ENCODE measurements at places on chromosomes 11 and 22.

DNA sequence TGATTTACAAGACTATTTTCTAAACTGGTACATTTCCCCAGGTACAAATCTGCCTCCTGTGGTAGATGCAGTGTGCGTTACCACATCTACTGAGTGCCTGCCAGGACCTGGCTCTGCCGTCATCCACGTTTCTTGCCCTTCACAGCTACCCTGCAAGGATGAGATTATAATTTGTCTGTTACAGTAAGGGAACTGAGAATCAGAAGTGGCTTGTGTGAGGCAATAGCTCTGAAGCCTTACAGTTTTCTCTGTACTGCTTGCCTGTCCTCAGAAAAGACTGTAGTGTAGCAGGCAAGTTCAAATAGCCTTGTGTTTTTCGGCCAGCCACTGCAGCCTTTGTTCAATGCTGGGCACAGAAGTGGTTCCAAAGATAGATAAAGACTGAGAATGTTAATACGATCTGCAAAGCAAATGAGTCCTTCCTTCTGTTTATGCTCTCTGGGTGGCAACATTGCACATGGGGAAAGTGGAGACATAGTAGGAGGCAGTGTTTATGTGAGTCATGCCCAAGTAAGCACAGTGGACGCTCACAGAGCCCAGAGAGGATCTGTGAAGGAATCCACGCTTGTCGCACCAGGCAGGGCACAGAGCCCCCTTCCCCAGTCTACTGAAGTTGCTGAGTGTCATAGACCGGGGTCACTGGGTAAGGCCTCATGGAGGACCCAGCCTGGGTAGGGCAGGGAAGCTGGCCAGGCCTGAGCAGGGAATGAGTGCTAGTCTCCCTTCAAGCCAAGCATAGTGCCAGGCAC, 49.1 kb downstream of the MICAL2 start:
- no peak for DNase-seq

GRCh38 chr11:43975629-43976028, 33.2 kb downstream of the C11orf96 start:
- no peak for DNase-seq

DNA sequence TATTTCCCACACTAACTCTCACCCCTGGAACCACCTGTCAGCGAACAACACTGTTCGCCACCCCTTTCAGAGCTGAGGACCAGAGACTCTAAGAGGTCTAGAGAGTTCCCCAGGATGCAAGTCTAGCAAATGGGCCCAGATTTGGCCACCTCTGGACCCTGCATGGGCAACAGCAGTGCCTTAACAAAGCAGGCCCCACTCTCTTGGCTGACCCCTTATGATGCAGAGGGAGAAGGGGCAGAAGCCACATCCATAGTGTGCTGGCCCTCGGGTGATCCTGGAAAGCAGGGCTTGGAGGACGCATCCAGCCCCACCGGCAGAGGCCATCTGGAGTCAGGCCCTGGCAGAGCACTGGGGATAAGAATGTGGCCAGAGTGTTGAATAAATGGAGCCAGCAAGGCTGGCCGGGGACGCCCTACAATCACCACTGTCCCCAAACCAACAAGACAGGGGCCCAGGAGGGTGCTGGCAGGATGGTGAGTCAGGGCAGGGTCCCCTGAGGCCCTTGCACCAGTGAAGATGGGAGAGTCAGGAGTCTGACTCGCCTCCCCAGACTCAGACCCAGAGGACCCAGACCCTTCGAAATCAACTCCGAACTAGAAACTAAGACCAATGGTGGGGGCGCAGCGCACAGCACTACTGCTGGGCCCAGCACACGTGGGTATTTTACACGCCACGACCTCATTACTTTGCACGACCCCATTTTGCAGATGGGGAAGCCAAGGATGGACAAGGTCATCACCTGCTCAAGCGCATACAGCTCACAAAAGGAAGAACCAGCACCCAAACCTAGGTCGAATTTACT, 6.5 kb downstream of the CSNK1E start:
- no peak for DNase-seq

DNA sequence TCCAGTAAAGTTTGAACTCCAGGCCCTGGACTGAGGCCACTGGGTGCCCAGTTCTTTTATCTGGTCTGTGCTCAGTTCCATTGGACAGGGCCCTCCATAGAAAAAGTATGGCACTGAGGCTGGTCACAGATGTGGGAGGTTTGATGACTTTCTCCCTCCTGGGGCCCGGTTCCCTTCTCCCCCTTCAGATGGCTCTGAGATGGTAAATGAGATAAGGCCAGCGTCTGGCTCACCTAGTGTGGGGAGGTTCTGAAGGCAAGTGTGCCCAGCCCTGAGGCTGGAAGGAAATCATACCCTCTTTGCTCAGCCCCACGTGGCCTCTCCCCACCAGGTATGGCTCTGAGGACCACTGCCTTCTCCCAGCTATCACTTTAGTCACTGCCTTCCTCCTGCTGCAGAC, 1.5 kb upstream of the CLDN5 start:
- DNase-seq = no peak

DNA sequence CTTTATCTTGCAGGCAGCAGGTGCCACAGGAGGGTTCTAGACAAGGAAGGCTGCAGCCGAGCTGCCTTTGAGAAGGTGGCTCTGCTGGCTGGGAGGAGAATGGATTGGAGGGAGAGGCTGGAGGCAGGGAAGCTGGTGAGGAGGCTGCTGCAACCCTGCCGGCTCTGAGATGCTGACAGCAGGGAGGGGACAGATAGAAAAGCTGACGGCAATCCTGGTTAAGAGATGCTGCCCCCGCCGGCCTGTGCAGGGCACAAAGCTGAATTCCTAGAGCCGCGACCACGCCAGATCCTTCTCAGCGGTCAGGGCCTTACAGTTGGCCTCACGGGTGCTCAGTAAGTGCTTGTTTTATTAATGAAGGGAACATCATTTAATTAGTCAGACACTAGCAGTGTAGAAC, 105.4 kb downstream of the CACNA1I start:
- no peak for DNase-seq

GRCh38 chr11:123428116-123428715, 1.9 kb upstream of the GRAMD1B start:
- no peak for DNase-seq

DNA sequence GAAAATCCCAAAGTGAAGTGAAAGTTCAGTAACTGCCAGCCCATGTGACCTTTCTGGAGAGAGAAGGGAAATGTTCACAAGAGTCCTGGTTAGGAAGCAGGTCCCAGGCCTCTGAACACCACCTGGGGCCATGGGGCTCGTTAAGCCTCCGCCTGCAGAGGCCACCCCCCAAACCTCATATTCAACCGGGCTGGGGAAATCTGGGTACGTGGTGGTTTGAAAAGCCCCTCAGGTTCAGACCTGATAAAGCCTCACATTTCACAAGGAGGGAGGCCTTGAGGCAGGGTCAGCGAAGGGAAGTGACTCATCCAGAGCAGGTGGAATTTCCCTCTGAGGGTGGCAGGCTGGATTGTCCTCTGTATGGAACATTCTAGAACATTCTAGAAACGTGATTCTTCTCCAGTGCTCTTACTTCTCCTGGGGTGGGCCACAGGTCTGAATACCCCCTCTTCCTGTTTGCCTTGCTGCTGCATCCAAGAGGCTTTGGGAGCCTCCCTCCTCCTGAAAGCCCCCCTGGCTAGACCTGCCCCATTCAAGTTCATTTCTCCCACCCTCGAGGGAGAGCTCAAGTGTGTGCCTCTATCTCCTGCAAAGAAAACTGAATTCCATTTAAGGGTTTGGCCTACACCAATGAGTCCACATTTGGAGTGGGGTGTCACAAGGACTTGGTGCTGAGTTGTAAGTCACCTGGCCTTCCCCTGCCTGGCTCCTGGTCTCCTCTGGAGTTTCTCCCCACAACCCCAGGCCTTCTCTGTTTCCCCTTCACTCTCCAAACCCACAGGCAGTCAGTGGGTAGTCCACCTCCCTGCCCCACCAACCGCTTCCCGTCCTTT, 6.3 kb downstream of the FXYD2 start:
- no peak for DNase-seq

DNA sequence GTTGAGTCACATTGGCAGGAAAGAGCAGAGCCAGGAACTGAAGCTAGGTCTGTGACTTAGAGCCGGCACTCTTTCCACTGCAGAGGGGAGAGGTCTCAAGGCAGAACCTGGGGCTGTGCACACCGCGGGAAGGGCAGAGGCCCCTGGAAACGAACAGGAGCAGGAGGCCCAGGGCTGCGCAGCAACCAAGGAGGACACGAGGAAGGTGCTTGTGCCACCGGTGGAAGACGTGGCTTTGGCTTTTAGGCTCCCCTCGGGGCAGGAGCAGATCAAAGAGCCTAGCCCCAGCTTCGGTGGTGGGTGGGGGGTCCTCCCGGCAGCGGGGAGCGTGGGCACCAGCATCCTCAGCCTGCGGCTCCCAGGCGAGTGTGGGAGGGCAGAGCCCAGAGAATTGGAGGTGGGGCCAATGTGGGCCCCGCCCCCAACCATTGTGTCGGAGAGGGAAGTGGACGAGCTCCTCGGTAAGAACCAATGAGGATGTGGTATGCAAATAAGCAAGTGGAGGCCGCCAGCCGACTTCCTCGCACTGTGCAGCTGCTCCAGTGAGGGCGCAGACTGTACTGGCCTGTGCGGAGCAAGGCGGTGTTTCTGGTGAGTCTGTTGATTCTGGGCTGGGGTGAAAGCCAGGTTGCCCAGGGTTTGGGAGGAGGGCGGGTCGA, at the start of gene CCDC116:
Gene CCDC116, plus strand, starts transcription at position 524 of the 659 bp plus-strand sequence. CDS start 422 bp downstream, outside the sequence.
- DNase-seq = peak; percentile 47

DNA sequence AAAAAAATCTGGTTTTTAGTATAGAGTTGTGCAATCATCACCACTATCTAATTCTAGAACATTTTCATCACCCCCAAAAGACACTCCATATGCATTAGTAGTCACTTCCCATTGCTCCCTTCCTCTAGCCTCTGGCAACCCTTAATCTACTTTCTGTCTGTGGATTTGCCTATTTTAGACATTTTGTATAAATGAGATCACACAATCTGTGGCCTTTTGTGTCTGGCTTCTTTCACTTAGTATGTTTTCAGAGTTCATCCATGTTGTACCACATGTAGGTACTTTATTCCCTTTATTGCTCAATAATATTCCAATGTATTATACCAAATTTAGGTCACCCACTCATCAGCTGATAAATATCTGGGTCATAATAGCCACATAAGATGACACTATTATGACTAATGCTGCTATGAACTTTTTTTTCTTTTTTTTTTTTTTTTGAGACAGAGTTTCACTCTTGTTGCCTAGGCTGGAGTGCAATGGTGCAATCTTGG, 67.5 kb upstream of the SCUBE2 start:
- no peak for DNase-seq

DNA sequence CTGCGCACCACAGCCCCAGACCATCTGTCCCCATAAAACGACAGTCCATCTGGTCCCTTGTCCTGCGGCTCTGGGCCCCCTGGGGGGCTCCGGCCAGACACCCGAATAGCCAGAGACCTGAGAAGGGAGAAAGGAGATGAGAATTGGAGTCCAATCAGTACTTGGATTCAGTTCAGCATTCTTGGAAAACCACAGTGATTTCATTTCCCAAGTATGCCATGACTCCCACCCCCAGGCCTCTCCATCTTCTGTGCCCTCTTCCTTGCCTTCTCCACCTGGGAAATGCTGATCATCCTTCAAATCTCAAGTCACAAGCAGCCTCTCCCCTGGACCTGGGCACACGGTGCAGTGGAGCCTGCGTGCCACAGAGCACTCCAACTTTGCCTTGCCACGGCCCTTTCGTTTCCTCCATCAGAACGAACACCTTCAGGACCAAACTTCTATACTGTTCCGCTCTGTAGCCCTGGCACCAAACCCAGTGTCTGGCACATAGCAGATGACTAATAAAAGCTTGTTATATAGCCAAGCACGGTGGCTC, 10.9 kb upstream of the MFNG start:
- DNase-seq = no peak

GRCh38 chr11:22674470-22675439, 8.3 kb downstream of the GAS2 start:
- DNase-seq = no peak

GRCh38 chr11:587978-588380, 11.7 kb downstream of the PHRF1 start:
- peak; percentile 60 for DNase-seq

GRCh38 chr11:9535189-9535781, 38.2 kb upstream of the WEE1 start:
- DNase-seq = peak; percentile 77

GRCh38 chr22:45328822-45329529, 19.2 kb downstream of the FAM118A start:
- DNase-seq = no peak

DNA sequence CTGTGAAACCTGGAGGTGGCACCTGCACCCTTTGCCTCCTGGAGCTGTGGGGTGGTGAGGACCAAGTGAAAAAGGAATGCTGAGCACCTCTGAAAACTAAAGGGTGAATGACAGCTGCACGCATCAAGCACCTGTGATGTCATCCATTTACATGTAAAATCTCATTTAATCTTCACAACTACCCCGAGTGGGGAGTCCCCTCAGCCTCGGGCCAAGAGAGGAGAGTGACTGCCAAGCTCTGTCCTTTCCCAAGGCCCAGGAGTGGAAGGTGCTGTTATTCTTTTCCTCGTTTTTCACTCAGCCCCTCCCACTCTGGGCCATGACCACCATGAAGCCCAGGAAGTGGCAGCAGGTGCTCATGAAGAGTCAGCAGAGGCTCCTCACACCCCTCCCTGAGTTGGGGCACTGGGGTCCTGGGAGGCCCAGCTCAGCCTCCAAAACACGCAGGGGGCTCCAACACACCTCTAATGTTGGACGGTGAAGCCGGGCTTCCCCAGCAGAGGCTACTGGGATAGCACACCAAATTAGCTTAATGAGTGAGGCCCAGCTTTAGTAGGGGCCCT, 35.7 kb downstream of the NECTIN1 start:
- no peak for DNase-seq

GRCh38 chr22:32674925-32675825, 126.3 kb upstream of the TIMP3 start:
- no peak for DNase-seq

DNA sequence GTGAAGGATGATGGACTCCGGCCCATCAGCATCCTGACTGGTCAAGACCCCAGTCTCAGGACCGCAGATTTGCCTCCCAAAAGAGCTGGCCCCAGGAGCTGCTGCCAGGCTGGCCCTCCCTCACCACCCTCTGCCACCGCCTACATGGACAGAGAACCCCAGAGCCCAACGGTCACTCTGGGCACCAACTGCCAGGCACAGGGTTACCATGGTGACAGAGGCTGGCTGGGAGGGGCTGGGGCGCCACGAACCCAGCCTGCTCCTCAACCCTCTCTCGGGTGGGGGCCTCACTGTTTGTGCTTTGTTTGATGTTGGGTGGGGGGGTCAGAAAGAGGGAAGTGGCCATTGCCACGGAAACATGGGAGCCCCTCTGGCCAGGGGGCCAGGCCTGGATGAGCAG, 55.8 kb downstream of the ELFN2 start:
- no peak for DNase-seq

DNA sequence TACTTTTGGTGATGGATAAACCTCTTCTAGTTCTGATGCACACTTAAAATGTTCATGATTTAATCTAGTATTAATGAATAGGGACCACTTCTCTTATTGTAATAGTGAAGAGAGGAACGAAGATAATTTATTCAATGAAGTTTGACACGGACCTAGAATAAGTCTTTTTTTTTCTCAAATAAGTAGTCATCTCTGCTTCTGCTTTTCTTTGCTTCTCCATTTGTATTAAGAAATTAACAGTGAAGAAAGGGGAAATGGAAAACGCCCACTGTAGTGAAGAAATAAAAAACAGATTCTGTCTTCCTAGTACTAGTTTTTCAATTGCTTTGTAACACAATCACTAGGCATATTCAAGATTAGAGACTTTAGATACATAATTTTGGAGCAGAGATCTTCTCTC, 73.0 kb downstream of the CD44 start:
- DNase-seq = no peak

- no peak for DNase-seq
Measured at GRCh38 chr11:1176224-1177019, 18.7 kb downstream of the MUC5AC start.

- no peak for DNase-seq
Measured at GRCh38 chr11:12556788-12557384, 117.3 kb upstream of the TEAD1 start.

- DNase-seq = no peak
Measured at GRCh38 chr11:2097356-2097997, 41.7 kb downstream of the IGF2 start.
